Heart right ventricle (tissue), 16 donors: ENCODE measurements at places on chromosomes 7 and 10.
A peak's percentile ranks its signal among the peaks of the same experiment; 100 is the strongest.

GRCh38 chr10:86232644-86233043, 134.0 kb downstream of the GRID1 start:
- DNase-seq = no peak

GRCh38 chr7:111198255-111198654, 107.3 kb downstream of the LRRN3 start:
- DNase-seq = no peak

- DNase-seq = no peak
These were observed 60.7 kb downstream of the R3HCC1L start for GRCh38 chr10:98195120-98195519.

DNA sequence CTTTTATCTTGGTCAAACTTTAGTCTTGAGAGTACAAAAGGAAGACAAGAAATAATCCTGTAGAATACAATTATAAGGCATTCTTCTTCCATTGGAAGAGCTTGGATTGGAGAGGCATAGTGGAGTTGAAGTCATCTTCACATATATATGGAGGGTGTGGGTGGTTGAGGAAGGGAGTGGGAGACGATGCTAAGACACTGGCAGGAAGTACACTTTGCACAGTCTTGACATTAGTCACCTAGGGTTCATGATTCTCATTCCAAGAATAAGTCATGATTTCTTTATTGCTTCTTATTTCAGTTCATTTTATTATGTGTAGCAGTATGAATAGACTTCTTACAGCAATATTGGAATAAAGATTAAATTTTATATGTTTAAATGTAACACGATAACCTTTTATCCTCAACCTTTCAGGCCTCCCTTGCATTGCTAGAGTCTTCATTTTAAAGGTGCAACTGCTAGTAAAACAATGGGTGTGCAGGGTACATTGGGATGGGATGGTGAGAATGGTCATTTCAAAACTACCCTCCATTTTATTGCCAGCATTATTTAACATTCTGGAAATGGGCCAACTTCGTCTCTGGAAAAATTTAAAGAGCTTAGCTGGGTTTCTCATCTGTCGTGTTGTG, 12.3 kb upstream of the SLC26A3 start:
- DNase-seq = no peak

GRCh38 chr10:101493782-101494281, 94.2 kb downstream of the POLL start:
- no peak for DNase-seq

DNA sequence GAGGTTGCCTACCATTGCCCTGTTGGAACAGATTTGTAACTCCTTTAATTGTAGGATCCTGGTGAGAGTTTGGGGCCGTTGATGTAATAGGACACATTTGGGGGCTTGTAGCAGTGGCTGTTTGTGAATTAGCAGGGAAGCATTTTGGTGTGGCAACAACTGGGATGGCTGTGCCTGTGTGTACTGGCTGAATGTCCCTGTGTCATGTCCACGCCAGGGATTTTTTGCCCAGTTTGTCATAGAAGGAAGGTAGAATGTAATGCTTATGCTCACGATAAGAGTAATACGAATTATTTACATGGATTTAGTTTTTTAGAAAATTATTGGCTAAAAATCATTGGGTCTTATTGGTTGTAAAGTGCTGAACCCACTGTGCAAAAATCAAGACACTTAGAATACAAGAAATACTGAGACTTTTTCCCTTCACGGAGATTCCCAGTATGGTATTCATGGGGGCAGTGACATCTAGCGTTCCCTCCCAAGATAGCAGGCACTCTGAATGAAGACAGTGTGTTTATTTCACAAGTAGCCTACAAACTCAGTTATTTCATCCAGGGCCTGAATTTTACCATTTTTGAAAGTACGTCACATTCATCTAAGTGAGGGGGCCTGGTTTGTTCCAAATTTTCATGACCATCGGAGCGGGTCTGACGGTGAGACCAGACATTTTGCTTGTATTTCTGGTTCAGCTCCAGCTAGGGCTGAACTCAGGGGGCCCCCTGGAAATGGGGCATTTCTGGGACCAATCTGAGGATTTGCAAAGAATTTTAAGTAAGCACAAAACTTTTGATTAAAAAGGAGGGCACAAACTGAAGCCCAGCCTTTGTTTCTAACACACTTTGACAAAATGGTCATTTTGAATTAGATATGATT, 74.7 kb downstream of the CACNB2 start:
- DNase-seq = peak; percentile 38

- no peak for DNase-seq
These were observed 466.9 kb downstream of the PHTF2 start for GRCh38 chr7:78265486-78265885.

GRCh38 chr10:71009126-71009525, 120.8 kb upstream of the PCBD1 start:
- no peak for DNase-seq
